ENCODE measurements at places on chromosomes 2 and 18. TPM values are rescaled to one million over a fixed set of nuclear protein-coding genes. Genes with fewer than 3 reads are reported as not detected.

Gene MERTK
- 48.4 TPM for total RNA-seq

Gene CTNNA2
- 15.0 TPM for total RNA-seq

Gene DTNA
- 8.6 TPM for total RNA-seq

Gene PLA2R1
- total RNA-seq: 3.6 TPM

Gene EMX1
- 0.97 TPM for total RNA-seq

Gene TMEM247
- not detected for total RNA-seq

Gene HAUS1
- total RNA-seq: 55.1 TPM

Gene ZC3H6
- 5.5 TPM for total RNA-seq

GRCh38 chr2:70202236-70202806 is 11.5 kb upstream of the C2orf42 start:
- H3K27me3 ChIP-seq: no peaks in the 10 kb centered on the region
- no peaks in the 10 kb centered on the region for H3K4me1 ChIP-seq
- no peaks in the 10 kb centered on the region for H3K36me3 ChIP-seq
- H3K4me3 ChIP-seq: no peak overlapping the region

- no peak overlapping the region for H3K27ac ChIP-seq
- H3K4me1 ChIP-seq: peaks cover 16% of the 10 kb centered on the region
- no peak for DNase-seq
Observed at GRCh38 chr18:6404834-6405233, 9.9 kb downstream of the L3MBTL4 start.

GRCh38 chr2:26588576-26588975 is 52.6 kb downstream of the CIB4 start:
- peak; percentile 36 for DNase-seq
- H3K27me3 ChIP-seq: peaks cover 58% of the 10 kb centered on the region
- peaks cover 6% of the 10 kb centered on the region for H3K4me1 ChIP-seq
- H3K36me3 ChIP-seq: no peaks in the 10 kb centered on the region
- H3K27ac ChIP-seq: no peak overlapping the region

DNA sequence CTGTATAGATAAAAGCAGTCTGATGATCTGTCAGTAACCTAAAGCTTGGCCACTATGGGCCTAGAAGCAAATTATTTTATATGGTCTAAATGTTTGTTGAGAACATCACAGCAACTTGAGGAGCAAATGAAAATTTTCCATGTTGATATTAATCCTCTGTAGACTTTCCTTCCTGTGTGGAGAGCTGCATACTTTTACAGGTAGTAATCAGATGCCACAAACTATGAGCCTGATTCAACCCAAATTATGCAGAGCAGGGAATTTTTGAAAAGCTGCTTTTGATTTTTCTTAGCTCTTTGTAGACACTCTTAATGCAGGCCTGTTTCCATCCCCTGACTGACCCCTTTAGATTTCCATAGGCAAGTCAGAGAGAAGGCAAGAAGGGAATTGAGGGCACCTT is 17.3 kb downstream of the PAX3 start:
- peaks cover 96% of the 10 kb centered on the region for H3K27me3 ChIP-seq
- H3K4me3 ChIP-seq: no peak overlapping the region
- H3K36me3 ChIP-seq: no peaks in the 10 kb centered on the region
- H3K4me1 ChIP-seq: peaks cover 5% of the 10 kb centered on the region
- no peak overlapping the region for H3K27ac ChIP-seq
- no peak for DNase-seq

- peaks cover 3% of the 10 kb centered on the region for H3K27me3 ChIP-seq
- no peaks in the 10 kb centered on the region for H3K4me1 ChIP-seq
Observed at GRCh38 chr2:112885506-112885902, 25.5 kb upstream of the IL37 start.

- no peak for DNase-seq
- H3K27me3 ChIP-seq: no peaks in the 10 kb centered on the region
- H3K36me3 ChIP-seq: no peaks in the 10 kb centered on the region
Observed at GRCh38 chr2:224594840-224595239, 9.7 kb upstream of the CUL3 start.

- peaks cover 18% of the 10 kb centered on the region for H3K36me3 ChIP-seq
- DNase-seq: no peak
- no peak overlapping the region for H3K4me3 ChIP-seq
- no peaks in the 10 kb centered on the region for H3K4me1 ChIP-seq
- no peak overlapping the region for H3K27ac ChIP-seq
Observed at GRCh38 chr18:62285281-62285680, 39.8 kb upstream of the TNFRSF11A start.

- no peaks in the 10 kb centered on the region for H3K27me3 ChIP-seq
- H3K4me1 ChIP-seq: peaks cover 4% of the 10 kb centered on the region
- H3K27ac ChIP-seq: no peak overlapping the region
- H3K4me3 ChIP-seq: no peak overlapping the region
Observed at GRCh38 chr2:163264341-163264740, 425.8 kb upstream of the KCNH7 start.

GRCh38 chr2:126975671-126976655 is 77.3 kb downstream of the TEX51 start:
- H3K36me3 ChIP-seq: no peaks in the 10 kb centered on the region
- peaks cover 11% of the 10 kb centered on the region for H3K27me3 ChIP-seq
- no peak for DNase-seq
- no peak overlapping the region for H3K27ac ChIP-seq
- peaks cover 12% of the 10 kb centered on the region for H3K4me1 ChIP-seq
- no peak overlapping the region for H3K4me3 ChIP-seq

DNA sequence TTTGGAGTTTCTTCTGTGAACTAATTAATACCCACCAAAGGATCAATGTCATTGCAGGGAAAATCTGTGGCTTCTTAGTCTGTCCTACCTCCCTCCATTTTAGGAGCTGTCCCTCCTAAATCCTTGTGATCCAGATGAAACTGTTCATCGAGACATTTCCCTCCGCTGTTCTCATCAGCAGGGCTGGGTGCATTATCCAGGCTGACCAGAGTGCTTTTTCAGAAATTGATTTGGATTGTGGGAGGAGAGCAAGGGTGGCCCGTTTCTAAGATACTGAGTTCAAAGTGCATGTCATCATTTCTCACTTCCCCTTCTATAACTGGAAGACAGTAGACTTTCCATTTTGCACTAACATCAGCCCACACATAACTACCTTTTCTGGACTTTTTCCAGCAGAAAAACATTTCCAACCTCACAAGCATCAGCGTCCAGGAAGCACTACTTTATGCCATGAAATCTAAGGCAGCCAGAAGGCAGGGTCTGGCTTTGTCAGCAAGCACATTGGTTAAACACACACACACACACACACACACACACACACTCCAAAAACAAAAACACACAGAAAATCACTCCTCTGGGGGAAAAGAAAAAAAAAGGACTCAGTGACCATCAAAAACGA is 94.1 kb downstream of the ANKRD44 start:
- peak overlapping the region; percentile 71 for H3K4me3 ChIP-seq
- DNase-seq: no peak
- H3K27me3 ChIP-seq: no peaks in the 10 kb centered on the region

DNA sequence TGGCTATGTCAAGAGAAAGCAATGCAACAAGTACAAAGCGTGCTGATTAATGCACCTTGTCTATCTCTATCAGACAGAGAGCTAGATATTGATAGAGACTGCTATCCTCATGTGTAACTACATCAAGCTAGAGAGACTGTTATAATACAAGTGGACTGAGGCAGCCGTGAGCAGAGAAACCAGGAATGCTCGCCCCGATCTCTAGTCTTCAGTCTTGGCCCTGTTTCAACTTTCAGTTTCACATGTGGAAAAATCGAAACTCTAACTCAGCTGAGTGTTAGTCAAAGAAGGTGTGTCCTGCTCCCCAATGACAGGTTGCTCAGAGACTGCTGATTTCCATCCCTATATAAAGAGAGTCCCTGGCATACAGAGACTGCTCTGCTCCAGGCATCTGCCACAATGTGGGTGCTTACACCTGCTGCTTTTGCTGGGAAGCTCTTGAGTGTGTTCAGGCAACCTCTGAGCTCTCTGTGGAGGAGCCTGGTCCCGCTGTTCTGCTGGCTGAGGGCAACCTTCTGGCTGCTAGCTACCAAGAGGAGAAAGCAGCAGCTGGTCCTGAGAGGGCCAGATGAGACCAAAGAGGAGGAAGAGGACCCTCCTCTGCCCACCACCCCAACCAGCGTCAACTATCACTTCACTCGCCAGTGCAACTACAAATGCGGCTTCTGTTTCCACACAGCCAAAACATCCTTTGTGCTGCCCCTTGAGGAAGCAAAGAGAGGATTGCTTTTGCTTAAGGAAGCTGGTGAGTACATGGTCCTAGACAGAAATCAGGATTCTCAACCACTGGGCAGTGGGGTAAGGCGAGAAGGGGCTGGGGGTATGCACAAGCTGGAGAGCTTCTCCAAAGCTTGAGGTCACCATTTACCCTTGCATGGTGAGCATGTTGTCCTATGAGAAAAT is at the start of gene RSAD2:
Gene RSAD2 (plus strand): TSS at position 376 of the 903 bp plus-strand sequence. CDS start 24 bp downstream, at position 400.
- H3K27me3 ChIP-seq: peaks cover 13% of the 10 kb centered on the region
- no peak for DNase-seq
- no peaks in the 10 kb centered on the region for H3K4me1 ChIP-seq
- peak within 1 kb of the TSS; percentile 44 for H3K4me3 ChIP-seq

- no peak for DNase-seq
- H3K27ac ChIP-seq: no peak overlapping the region
- no peaks in the 10 kb centered on the region for H3K36me3 ChIP-seq
- H3K4me3 ChIP-seq: peak overlapping the region; percentile 20
- peaks cover 57% of the 10 kb centered on the region for H3K4me1 ChIP-seq
Observed at GRCh38 chr18:55419947-55420664, 167.9 kb downstream of the TCF4 start.

Measured in type B pancreatic cell (in vitro differentiated cells).